ENCODE measurements at places on chromosomes 6 and 20.

DNA sequence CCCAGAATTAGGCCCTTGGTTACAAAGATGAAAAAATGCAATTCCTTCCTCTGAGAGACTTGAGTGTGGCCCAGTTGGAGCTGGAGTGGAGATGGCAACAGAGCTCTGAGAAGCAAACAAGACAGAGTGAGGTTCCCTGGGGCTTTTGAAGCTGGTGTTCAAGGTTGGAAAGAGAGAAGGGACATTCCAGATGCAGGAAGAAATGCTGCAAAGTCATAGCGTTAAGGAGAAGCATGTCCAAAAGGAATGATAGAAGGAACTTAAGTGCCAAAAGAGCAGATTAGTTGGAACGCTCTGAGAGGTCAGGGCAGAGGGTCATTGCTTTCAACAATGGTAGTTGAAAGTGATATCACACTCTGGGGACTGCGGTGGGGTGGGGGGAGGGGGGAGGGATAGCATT lies 251.8 kb downstream of the TBC1D7 start:
- DNase-seq: no peak

DNA sequence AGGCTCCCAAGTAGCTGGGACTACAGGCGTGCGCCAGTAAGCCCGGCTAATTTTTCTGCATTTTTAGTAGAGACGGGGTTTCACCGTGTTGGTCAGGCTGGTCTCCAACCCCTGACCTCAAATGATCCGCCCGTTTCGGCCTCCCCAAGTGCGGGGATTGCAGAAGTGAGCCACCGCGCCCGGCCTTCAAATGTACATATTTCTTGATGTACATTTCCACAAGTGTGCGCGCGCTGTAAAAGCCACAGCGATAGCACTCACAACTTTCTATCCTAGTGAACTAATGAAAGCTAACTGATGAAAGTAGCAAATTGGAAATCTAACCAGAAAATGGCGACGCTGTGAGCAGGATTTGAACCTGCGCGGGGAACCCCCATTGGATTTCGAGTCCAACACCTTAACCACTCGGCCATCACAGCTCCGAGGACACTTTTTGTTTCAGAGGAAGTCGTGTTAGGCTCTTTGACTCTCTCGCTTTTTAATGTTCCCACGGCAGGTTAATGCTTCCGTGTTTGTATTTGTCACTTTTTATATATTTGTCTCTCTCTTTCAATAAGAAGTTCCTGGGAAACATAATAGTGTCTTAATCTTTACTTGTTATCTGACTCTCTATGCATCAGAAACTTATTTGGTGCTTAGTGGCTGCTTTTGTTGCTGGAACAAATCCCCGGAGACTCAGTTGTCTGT lies 199.4 kb upstream of the ZNF184 start:
- DNase-seq: peak; percentile 81

- no peak for DNase-seq
Measured at GRCh38 chr6:36607683-36608386, 13.7 kb downstream of the SRSF3 start.

DNA sequence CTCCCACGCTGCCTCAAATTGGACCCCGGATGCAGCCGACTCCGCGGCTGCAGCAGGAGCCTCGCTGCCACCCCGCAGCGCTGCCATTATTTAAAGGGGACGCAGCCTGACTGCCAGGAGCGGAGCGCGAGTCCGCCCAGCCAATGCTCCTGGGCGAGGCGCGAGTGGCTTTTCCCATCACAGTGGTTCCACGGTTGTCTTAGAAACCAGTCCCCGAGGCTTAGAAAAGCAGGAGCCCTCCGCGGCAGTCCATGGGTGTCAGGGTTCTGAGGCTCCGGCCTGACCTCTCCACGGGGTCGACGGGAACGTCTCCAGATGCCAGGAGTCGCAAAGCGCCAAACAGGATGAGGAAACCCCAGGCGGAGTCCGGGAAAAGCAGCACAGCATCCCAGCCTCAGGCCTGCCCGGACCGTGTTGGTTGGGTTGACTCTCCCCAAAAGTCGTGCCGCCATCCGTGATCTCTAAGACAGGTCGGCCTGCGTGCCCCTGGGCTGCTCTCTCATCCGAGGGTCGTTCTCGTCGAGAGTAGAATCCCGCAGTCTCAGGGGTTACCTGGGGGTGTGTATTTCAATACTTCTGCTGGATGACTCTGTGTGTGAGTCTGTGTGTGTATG lies 975.8 kb upstream of the DEFB115 start:
- no peak for DNase-seq

DNA sequence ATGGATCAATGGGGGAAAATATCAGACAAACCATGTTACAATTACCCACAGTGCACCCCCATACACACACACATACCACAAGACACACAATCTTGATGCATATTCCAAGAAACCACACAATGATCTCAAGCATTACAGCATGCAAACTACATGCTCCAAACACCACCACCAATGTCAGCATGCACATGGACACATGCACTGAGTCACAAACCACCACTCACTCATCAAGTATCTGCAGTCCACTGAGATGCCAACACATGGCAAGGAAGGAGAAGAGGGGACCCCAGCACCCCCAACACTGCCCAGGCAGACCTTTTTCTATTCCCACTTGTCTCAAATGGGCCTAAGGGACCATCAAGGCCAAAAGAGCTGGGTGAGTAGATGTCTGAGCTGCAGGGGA lies 91.6 kb downstream of the PREX1 start:
- DNase-seq: no peak

GRCh38 chr6:14717307-14717706 lies 528.6 kb upstream of the JARID2 start:
- DNase-seq: peak; percentile 66

DNA sequence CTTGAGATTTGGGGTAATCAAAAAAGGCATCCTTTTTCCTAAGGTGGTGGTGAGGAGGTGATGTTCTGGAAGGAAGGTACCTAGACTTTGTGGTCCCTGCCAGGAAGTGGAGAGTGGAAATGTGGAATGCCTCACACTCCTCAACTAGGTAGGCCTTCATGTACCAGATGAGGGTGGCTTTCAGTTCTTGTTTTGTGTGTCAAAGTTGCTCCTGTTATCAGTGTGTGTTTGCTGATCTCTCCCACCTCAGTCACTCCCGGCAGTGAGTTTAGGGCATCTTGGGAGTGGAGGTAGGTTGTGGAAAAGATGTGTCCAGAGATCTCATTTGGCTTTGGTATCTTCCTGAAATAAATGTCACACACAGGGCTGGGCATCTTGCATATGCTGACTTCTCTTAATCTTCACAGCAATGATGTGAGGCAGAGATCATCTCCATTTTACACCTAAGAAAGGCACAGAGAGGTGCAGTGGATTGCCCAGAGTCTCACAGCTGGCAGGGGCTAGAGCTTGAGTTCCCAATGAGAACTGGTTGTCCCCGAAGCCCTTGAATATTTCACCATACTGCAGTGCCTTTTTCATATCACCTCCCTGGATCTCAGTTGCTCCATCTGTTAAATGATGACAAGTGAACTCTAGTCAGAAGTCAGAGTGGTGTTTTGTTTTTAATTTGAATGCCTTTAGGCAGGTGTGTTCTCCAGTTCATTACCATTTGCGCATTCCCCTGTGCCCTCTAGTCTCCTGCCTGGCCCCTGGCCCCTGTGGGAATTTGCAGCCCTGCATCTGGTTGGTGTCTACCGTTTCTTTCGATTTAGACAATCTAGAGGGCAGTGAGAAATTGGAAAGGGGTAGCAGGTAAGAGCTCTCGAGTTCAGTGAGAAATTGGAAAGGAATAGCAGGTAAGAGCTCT lies 2.9 kb downstream of the PKIG start:
- DNase-seq: no peak

DNA sequence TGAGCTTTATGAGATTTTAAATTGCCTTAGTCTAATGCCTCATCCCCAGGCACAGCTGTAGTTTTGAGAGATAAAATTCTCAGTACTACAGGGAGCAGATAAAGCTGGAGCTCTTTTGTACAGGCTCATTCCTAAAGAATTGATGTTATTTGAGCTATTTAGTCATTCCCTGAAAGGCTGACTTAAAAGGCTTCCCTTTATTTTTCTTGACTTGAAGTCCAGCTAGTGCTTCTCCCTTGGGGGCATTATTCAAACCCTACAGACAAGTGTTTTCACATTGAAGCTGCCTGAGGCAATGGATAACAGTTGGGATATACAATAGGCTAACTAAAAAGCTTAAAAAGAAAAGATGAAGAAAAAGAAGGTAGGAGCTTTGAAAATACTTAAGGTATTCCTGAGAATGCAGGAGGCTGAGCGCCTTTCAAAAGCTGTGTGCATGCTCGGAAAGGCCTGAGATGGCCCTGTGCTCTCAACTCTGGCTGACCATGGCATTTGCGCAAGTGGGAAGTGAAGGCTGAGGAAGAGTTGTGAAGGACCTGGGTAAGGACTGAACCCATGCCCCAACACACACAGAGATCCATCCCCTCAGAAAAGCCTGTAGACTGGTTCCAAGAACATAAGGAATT lies 315.1 kb downstream of the SMOC2 start:
- no peak for DNase-seq

GRCh38 chr6:52544602-52545405 lies 32.1 kb downstream of the TRAM2 start:
- no peak for DNase-seq

All from activated CD4-positive, alpha-beta T cell treated with anti-CD3 and anti-CD28 coated beads, Interleukin-2, Interleukin-6, amounts not matched to agents 100 ng/mL and 50 ng/mL, durations not matched to agents 16 hours and 8 hours (primary cell).